Hematopoietic multipotent progenitor cell treated with erythropoietin and hydrocortisone succinate and interleukin-3 and kit ligand, for 4 days (in vitro differentiated cells): ENCODE measurements at places on chromosomes 11 and 22.
A peak's percentile ranks its signal among the peaks of the same experiment; 100 is the strongest.

DNA sequence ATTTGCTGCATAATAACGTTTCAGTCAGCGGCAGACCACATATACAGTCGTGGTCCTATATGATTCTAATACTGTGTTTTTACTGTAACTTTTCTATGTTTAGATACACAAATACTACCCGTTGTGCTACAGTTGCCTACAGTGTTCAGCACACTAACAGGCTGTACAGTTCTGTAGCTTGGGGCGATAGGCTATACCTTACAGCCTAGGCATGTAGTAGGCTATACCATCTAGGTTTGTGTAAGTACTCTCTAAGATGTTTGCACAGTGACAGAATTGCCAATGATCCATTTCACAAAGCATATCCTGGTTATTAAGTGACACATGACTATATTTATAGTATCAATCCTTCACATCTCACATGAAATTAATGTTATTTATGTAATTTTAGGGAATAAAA, 78.2 kb downstream of the YAP1 start:
- no peak for DNase-seq

DNA sequence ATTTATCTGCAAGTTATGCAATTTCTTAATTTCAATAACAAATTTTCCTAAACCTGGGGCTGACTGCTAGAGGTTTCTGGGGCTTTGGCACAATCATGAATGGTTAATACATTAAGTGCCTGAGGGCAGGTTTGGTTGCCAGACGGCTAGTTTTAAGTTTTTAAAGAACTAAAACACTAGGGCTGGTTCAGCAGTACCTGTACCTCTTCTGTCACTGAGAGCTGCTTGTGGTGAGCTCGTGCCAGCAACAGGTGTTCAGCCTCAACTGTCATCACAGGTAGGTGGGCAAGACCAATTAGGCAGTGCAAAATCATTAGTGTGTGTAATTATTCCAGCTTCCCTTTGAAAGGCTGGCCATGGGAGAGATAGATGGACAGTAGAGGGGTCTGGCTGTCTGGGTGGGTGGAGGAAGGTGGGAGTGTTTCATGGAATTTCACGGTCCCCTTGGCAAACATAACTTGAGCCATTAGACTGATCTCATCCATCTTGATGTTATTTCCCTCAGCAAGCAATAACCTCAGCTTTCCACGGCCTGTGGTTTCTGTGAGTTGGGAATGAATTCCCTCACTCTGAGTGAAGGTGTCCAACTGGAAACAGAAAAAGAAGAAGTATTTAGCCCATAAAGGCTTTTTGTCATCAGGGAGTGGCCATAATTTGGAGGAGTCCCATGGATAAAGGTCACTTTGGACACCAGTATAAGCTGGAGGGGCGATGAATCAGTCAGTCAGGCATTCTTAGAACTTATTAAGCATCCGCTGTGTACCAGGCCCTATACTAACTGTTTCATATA, 114.8 kb downstream of the SNX19 start:
- DNase-seq: no peak

DNA sequence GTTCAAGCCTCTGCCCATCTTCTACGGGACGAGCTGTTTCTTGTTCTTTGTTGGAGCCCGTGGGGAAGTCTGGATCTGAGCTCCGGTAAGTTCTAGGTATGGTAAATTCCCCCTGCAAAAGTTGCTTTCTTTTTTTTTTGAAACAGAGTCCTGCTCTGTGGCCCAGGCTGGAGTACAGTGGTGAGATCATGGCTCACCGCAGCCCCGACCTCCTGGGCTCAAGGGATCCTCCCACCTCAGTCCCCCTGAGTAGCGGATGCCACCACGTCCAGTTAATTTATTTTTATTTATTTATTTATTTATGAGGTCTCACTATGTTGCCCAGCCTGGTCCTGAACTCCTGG, 35.5 kb upstream of the MOB2 start:
- no peak for DNase-seq

DNA sequence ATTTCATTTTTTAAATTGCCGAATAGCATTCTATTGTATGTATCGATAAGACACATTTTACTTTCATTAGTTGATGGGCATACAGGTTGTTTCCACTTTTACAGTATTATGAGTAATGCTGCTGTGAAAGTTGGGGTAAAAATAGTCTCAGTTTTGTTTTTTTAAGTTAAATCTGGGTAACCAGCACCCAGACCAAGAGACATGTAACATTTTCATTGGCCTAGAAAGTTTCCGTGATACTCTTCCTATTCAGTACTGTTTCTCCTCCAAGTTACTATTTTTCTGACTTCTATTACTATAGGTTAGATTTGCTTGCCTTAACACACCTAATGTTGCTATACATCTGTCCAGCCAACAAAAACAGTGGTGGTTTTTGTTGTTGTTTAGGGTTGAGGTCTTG, 12.3 kb downstream of the IPO7 start:
- no peak for DNase-seq

- no peak for DNase-seq
These were observed 177.3 kb downstream of the KIRREL3 start for GRCh38 chr11:126823274-126823673.

DNA sequence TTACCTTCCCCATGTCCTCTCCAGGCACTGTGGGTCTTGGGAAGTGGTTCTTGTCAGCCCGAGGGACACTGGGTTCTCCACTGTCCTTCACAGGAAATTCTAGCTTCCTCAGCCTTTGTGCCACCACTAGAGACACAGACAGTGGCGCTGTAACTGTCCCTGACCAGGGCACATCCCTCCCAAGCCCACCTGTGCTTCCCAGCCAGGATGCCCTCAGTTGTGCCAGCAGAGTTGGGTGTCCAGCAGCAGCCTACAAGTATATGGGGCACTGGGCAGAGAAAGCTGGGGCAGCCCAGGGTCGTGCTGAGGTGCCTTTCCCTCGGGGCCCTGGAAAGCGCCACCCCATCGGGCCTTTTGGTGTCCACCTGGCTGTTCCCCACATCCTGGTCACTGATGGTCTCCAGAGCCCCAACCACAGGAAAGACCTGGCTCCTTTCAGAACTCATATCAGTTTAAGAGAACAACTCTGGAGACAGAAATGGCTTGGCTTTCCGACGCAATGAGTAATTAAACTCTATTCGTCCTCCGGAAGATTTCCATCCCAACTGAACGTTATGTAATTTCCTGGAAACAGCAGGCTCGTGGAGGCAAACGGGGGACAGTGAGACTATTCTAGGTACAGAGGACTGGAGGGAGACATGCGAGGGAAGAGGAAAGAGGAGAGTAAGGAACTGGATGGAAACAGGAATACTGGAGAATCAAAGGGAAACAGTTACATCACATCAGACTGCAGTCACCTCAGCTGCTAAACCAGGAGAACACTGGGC, 28.6 kb downstream of the PPP2R1B start:
- no peak for DNase-seq

- peak; percentile 80 for DNase-seq
These were observed 60.9 kb downstream of the CELSR1 start for GRCh38 chr22:46476547-46476941.

DNA sequence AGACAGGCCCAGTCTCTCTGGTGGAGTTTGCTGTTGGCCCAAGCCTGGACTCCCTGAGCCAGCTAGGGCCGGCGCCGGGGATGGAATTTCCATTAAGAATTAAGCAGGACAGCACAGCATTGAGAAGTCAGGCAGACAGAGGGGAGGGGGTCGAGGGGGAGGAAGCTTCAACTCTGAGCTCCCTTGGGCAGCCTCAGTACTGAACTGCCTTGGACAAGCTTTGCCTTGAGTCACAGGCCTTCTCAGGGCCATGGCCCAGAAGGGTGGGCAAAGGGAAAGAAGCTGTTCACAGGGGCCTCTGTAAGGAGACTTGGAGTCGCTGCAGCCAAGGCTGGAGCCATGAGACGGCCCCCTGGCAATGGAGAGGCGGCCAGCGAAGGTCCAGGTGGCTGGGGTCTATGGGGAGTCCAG, 2.6 kb upstream of the INSC start:
- no peak for DNase-seq

DNA sequence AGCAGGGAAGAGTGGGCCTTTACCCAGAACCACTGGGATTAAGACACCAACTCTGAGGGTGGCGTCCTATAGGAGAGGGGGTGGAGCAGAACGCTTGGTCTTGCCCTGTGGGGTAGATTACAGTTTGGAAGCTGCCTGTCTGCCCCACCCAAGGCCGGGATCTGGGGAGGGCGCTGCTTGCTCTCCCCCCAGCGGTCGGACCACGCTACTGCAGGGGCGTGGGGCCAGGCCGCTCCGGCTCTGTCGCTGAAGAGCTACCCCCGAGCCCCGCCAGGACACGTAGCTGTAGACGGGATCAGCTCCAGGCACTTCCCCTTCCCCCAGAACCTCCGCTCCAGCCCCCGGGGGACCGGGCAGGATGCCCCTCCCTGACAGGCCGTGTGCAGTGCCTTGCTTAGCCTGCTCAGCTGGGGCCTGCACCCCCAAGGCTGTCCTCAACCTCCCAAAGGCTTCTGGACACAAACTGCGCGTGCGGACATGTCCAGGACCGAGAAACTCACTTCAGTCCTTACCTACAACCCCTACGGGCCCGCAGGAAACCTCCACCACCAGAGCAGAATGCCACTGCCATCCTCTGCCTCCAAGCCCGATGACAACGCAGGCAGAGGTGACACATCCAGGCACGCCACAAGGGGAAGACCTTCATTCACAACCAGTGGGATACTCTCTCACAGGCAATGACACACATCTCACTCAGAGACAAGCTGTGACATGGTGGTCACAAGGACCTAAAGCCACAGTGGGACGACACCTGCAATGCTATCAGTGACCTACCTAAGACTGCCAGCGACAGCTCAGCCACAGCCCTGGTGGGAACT, 3.6 kb downstream of the AHNAK start:
- DNase-seq: peak; percentile 92

DNA sequence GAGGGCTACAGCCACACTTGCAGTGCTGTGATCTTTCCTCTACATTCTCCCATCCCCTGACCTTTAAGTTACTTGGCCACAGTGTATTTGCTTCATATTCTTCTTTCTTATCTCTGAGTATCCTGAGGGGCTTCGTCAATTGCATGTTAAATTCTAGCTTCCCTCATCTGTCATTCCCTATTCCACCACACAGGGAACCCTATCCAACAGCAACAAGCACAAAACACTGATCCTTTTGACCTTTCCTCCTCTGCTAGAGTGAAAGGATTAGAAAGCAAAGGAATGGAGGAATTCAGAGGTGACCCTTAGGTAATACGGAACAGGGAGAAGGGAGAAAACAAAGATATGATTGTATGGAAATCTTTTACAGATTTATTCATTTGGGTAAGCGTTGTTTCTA, 1061.7 kb upstream of the TENM4 start:
- no peak for DNase-seq

GRCh38 chr11:29328961-29329441, 687.8 kb downstream of the KCNA4 start:
- DNase-seq: peak; percentile 13

DNA sequence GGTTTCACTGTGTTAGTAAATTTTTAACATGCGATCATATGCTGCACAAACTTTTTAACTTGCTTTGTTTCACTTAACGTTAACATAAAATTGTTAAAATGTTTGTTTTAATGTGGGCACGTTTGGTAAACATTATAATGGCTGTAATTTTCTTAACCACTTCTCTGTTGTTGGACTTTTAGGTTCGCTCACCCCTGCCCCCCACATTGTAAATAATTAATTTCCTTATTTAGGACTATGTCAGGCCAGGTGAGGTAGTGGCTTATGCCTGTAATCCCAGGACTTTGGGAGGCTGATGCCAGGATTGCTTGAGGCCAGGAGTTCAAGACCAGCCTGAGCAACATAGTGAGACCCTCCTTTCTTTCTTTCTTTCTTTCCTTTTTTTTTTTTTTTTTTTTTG, 6.7 kb upstream of the DIXDC1 start:
- no peak for DNase-seq

DNA sequence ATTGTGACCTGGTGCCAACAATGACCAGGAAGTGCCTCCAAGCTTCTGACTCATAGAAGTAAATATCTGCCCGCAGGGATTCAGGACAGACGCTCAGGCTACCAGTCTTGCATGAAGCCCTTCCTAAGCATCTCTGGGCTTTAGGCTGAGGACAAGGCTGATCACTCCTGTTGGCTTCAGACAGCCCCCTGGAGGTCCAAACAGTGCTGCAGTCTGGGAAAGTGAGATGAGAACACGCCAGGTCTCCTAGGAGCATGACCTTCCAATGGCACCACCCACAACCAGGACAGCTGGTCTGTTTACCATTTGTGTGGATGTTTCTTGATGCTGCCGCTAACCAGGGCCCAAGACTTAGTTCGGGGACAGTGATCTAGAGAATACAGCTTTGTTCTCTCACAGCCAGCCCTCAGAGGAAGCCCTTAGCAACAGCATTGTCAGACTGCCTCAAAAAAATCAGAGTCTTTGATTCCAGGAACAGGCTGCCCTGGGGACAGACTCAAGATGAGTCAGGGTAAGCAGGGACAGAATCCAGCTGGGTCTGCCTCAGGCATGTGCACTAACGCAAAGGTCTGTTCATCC, 111.2 kb downstream of the ZNF280B start:
- no peak for DNase-seq

DNA sequence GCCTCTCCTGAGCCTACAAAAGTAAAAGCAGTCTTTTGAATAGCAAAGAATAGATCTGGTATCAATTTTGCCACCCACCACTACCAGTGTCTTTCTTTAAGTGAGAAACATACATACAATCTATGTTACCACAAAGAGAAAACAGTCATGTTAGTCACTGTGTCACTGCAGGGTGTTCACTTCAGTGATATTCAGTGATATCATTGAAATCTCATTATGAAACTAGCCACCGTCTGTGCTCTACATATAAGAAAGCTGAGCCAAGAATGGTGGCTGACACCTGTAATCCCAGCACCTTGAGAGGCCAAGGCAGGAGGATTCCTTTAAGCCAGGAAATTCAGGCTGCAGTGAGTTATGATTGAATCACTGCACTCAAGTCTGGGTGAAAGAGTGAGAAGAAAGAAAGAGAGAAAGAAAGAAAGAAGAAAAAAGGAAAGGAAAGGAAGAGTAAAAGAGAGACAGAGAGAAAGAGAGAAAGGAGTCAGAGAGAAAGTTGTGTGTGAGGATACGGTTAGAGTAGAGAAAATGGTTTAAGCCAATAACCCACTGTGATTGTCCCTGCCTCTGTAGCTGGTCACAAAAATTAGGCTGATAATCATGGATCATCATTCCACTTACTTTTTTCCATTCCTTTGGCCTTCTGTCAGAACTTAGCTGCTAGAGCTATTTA, 847.1 kb downstream of the FAM181B start:
- no peak for DNase-seq

GRCh38 chr11:55732936-55733335, 40.3 kb upstream of the OR5D13 start:
- no peak for DNase-seq
